Fibroblast of upper back skin (primary cell): ENCODE measurements at places on chromosomes 12 and 14.

GRCh38 chr14:22375321-22375930 lies 213.6 kb downstream of the DAD1 start:
- DNase-seq: peak; percentile 59

GRCh38 chr12:52826611-52827498 lies 7.3 kb downstream of the KRT79 start:
- DNase-seq: no peak

DNA sequence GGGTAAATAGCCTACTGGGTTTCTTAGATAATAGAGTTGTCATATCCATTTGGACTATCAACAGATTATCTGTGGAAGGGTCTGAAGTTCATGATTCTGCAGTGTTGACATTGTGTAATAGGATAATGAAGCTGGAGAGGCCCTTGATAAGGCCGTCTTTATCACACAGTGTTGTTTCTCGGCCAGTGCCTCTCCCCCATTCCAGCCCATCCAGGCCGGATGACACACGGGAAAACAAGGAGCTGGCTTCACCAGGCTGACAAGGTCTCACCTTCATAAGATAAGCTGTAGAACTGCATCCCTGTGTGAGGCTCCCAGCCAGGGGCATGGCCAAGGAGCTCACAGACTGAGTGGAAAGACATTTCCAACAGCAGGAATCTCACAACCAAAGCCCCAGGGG lies 8.7 kb upstream of the EML1 start:
- DNase-seq: no peak

DNA sequence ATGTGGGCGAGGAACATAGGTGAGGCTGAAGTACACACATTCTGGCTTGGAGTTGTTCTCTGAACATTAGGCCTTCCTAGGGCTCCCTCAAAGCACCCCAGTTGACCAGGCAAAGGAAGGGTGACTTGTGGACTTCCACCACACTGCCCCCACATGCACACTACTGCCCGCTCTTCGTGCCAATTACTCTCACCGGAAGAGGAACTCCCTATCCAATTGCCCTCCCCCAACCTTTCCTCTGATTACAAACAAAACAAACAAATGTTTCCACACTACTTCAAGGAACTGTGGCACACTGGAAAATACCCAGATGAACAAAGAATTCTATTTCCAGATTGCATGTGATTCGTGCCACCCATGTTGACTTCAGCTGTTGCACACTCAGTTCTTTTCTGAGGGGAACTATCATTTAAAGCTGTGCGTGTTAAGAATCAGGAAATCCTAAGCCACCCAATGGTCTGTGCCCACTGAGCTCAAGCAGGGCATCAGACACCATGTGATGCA lies 139.3 kb downstream of the SSPN start:
- DNase-seq: no peak

DNA sequence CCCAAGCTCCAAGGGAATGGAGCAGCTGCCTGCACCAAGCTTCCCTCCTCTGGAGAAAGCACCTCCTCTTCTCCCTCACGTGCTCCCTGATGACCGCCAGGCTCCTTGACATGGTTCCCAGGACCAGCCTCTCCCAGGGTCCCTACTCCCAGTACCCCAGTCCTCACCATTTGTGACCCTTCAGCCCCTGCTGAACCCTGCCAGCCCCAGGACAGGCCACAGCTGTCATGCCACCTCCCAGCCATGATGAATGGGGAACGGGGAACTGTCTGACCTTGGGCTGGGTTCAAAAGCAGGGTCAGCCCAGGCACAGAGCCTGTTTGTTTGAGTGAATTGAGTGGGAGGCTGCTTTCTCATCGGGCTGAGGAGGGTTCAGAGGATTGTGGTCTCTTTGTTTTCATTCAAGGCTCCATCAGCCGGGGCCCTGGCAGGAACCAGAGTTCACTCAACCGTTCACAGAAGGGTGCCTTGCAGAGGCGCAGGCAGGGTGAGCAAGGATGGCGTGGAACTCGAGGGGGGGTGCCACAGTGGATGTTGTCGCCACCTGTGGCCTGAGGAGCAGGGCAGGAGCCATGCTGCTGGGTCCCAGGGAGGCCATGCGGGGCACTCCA lies 344.5 kb upstream of the SFSWAP start:
- no peak for DNase-seq

DNA sequence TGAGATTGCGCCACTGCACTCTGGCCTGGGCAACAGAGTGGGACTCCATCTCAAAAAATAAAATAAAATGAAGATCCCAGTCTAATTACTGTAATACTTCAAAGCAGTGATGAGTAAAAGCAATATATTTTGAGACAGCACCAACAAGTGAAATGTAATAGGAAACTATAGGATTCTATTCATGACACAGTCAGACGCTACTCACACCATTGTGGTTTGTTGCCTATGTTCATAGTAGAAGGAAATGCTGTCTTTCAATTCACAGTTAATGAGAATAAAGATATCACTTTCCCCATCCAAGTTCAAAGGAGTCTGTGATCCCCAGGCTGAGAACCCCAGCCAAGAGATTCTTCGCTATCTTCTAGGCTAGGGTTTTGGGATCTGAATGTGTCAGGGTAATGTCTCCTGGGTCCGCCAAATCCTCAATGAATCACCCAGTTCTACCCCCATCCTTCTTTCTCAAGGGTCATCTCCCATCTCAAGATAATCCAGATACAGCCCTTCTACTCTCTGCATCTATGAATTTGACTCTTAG lies 16.6 kb upstream of the DTX1 start:
- DNase-seq: no peak

GRCh38 chr14:21106498-21107282 lies 5.8 kb downstream of the TMEM253 start:
- DNase-seq: peak; percentile 72

DNA sequence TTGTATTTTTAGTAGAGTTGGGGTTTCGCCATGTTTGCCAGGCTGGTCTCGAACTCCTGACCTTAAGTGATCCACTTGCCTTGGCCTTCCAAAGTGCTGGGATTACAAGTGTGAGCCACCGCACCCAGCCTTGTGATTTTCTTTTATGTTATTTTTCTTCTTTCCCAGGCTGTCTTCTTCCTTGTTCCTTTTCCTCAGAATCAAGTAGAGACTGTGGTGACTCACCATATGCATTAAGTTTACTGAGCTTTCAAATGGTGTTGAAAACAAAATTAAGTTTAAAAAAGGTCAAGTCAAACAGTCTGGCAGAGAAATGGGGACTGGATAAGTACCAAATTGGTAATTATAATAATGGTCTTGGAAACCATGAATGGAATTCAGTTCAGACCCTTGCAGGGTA lies 5.7 kb downstream of the ARPC3 start:
- no peak for DNase-seq

DNA sequence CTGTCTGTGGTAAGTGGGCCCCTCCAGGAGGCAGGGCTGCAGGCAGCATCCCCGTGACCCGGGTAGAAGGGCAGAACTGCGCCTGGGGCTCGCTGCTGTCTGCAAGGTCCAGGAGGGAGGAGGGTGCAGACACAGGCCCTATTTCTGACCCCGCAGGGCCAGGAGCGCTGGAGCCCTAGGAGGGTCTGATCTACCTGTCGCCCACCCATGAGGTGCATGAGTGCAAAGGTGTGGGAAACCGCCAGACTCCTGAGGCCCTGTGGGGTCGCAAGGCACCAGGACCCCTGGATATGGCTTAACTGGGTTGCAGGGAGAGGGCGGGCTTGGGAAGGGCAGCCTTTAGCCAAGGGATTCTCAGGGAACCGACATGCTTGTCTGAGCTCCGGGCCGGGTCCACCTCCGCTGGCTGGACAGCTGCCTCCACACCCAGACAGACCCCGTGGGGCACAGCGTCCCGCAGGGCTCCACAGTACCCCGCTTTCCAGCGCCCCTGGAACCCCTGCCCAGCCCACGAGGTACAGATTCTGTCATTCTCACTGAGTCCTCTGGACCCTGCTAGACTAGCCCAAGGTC lies 72.9 kb upstream of the TSPAN11 start:
- no peak for DNase-seq

- peak; percentile 75 for DNase-seq
These were observed at the start of gene KRT4 for GRCh38 chr12:52813885-52814709. KRT4 (minus strand) TSS chr12:52814116; CDS start chr12:52814058, 58 bp downstream.

DNA sequence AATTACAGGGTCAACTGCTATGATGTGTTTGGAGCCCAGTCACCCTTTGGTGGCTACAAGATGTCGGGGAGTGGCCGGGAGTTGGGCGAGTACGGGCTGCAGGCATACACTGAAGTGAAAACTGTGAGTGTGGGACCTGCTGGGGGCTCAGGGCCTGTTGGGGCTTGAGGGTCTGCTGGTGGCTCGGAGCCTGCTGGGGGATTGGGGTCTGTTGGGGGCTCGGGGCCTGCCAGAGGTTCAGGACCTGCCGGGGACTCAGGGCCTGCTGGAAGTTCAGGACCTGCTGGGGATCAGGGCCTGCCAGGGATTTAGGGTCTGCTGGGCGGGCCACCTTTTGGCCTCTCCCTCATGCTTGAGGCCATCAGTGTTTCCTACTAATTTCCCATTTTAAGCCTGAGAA lies 37.1 kb downstream of the ALDH2 start:
- DNase-seq: no peak

- no peak for DNase-seq
These were observed 370.2 kb upstream of the SFSWAP start for GRCh38 chr12:131340616-131341210.

GRCh38 chr12:7695566-7696197 lies at the start of gene GDF3:
GDF3 (minus strand) TSS chr12:7695775; CDS start chr12:7695728, 47 bp downstream.
- peak; percentile 19 for DNase-seq

GRCh38 chr12:102513739-102514138 lies 33.4 kb upstream of the IGF1 start:
- no peak for DNase-seq

DNA sequence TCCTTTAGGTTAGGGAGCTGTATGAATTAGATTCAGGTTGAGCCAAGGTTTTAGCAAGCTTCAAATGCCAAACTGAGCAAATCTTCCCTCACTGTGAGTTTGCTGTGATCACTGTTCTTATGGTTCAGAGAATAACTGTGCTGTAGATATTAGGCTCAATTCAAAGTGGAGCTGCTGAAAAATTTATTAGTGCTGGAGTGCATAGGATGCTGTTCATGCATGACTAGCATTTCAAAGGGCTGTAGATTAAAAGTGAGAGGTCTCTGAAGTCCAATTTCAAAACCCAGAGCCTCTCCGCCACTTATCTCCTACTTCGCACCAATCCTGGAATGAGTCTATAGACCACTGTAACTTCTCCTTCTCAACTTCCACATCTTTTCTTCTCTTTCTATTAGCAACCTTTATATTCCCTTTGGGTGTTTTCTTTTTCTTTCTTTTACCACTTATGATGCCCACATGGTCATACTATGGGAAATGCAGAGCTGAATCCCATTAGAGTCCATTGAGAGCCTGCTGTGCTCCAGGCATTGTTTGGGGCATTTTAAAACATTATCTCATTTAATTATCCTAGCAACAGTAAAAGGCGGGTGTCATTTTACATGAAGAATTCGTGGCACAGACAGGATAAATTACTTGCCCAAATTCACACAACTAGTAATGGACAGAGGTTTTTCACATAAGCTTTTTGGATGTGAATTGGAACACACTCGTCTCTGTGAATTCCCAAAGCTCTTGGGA lies 77.5 kb upstream of the EEA1 start:
- no peak for DNase-seq

DNA sequence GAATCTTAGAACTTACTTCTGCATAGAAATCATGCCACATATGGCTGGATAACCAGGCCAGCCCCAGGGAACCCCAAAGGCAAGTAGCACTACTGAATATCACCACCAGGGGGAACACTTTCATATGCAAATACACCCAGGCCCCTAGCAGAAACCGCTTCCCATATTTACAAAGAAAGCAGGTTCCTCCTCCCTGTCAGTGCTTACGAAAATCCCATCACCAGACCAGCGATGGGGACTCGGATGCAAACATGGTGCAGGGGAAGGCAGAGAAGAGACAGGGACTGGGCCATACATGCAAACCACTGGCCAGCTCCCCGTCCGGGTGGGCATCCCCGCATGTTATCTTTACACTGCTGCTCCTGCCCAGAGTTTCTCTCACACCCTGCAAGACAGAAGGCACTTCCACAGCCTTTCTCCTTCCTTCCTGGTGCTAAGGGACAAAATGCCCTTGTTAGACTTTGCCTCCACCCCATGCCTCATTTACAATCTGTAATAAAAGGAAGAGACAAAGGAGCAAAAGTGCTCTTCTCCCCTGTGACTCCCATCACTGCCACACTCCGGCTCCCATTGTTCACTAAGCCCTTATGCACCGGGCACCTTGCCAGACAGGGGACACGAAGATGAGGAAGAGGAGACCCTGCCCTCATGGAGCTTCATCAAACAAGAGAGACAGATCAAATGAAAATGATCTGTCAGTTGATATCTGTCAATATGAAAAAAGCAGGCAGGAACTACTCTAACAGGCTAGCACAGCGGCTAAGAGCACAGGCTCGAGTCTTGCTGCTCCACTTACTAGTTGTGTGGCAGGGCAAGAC lies 62.3 kb downstream of the PTPN21 start:
- DNase-seq: peak; percentile 70

- DNase-seq: peak; percentile 5
These were observed 602 bp downstream of the CHFR start for GRCh38 chr12:132886529-132887477.

- DNase-seq: no peak
These were observed 110.8 kb downstream of the NUAK1 start for GRCh38 chr12:106027911-106028310.

- no peak for DNase-seq
These were observed 95.0 kb upstream of the CPNE8 start for GRCh38 chr12:39000370-39000769.

DNA sequence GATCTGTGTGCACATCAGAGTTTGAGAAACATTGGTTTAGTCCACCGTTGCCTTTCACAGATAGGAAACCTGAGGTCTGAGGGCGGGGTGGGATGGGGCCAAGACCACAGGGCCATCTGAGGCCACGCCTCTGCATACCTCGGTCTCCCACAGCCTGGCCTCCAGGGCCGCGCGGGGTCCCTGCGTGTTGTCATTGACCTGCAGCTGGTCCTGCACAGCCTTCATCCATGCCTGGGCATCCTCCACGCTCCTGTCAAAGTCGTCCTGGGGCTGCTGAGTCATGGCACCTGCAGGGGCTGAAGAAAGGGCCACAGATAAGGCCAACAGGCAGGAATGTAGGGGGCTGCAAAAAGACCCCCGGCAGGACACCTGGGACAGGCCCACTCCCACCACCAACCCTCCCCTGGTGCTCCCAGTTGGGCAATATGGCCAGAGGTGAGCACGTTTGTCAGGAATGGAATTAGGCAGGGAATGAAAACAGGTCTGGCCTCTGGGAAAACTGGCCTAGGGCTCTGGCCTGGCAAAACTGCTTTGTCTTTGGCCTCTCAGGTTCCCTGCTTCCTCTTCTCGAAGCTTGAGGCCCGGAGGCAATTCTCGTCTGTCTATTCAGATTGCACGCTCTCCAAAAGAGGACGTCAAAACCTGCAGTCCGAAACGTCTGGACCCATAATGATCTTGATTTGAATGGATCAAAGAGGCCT lies 40.8 kb downstream of the SYNE3 start:
- DNase-seq: no peak

GRCh38 chr14:66238969-66239368 lies 247.2 kb upstream of the CCDC196 start:
- no peak for DNase-seq

DNA sequence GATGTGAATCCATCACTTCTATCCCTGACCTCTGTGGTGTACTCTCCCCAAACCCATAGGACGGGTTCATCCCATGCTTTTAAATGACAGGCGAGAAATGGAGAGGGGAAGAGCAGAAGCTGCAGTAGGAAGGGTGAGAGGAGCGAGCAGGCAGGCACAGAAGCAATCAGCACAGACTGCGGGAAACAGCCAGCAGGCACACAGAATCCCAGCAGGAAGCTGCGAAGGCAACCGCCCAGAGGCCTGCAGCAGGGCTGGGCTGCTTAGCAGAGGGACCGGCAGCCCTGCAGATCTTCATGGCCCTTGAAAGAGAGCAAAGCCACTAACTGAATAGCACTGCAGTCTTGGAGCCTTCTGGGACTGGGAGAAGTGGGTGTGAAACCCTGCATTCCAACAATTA lies 287.0 kb upstream of the FKBP4 start:
- no peak for DNase-seq
